ENCODE measurements at places on chromosomes 12 and 14.

DNA sequence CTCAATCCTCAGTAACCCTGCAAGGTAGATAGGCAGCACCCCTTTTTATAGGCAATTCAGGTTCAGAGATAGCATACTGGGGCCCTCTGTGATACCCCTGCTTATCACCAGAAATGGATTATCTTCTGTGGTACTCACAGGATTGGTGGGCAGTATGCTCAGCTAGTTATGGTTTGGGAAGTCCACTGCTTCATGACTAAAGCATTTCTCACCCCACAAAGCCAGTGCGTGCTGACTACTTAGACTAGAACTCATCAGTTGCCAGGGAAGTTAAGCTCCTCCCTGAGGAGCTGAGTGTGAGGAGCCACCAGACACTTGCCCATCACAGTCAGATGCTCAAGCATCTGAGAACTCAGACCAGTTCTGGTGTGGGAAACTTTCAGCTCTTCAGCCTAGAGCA, 76.3 kb downstream of the SCAF11 start:
- DNase-seq, result peak; percentile 14

- no peak for DNase-seq
Measured at GRCh38 chr14:32426586-32427388, 97.7 kb downstream of the AKAP6 start.

DNA sequence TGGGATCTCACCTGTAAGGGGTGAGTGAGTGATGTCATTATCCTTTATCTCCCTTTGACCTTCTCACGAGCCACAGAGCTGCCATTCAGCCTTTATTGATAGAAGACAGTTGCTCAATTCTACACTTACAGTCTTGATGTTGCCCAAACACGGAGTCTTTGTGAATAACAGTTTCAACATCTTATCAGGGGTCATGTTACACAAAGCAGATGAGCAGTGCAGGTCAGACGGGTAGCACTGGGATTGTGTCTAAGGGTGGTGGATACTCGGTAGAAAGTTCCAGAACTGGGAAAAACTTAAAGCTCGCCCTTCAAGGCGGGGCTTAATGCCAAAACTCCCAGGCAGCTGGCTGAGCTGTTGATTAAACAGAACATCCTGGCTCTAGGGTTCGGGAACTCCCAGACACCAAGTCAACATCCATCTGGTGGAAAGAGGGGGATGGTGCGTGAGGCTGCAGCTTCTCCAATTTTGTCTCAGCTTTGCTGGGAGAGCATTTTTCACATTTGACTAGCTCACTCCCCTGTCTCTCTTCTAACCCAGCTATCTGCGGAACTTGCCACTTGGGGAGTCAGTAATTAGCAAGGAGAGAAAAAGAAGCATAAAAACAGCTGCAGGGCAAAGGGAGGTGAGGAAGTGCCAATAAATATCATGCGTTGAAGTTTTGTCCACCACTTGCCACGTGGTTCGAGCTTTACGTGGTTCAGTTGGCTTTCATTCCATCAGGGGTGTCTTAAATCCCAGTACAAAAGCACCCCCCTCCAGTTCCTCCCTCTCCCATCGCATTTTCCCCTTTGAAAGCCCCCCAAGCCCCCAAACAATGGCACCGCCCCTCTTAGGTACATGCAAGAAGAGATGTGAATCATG, 31.0 kb downstream of the FOXN4 start:
- peak; percentile 82 for DNase-seq

GRCh38 chr14:38297681-38298080, 41.8 kb upstream of the CLEC14A start:
- DNase-seq, result no peak

Measured in umbilical cord (tissue), 2 donors.